ENCODE measurements at places on chromosomes 2 and 18.
A peak's percentile ranks its signal among the peaks of the same experiment; 100 is the strongest.

GRCh38 chr2:177334940-177335543 lies 57.5 kb upstream of the AGPS start:
- peak; percentile 65 for DNase-seq

GRCh38 chr2:170361090-170361936 lies 183.4 kb downstream of the MYO3B start:
- peak; percentile 82 for DNase-seq

GRCh38 chr2:219475278-219475677 lies 23.4 kb upstream of the GMPPA start:
- DNase-seq: no peak

- DNase-seq: peak; percentile 60
These were observed 37.5 kb downstream of the POLR1A start for GRCh38 chr2:86068136-86068588.

GRCh38 chr18:11994336-11994702 lies 13.0 kb downstream of the IMPA2 start:
- DNase-seq: no peak

- no peak for DNase-seq
These were observed 100.2 kb upstream of the CDC42EP3 start for GRCh38 chr2:37771600-37772088.

DNA sequence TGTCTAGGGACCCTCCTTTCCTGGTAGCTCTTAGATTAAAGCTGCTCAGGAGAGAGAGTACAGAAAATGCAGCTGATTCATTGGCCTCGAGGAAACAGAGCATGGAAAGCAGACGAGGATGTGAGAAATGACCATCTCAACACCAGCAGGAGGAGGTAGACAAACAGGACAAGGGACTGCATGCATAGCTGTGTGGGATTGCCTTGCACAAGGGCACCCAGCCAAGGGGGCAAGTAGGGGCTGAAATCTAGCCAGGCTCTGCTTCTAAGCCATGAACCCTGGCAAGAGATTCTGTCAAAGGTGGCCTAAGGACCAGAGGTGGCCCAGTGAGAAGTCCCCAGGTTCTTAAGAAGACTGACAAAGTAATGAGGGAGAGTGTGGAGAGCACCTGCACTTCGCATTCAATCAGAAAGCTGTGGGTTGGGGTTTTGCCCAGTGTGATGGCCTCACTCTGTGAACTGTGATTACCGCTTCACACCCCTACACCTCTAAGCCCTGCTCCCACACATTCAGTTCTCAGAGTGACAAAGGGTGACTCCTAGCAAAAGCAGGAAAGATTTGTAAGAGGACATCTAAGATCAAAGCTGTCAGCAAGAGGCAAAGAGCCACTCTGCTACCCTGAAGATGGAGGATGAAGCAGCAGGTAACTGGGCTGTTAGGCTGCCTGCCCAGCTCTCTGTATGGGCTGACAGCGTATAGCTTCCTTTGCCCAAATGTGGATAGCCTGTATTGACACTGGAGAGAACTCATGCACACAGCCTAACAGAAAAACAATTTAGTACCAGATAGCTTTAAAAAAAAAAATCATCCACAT lies 151.3 kb upstream of the PELI1 start:
- peak; percentile 47 for DNase-seq

- no peak for DNase-seq
These were observed 350.8 kb downstream of the ALK start for GRCh38 chr2:29570539-29570938.

GRCh38 chr18:45413180-45413836 lies 202.0 kb upstream of the SLC14A2 start:
- DNase-seq: no peak

DNA sequence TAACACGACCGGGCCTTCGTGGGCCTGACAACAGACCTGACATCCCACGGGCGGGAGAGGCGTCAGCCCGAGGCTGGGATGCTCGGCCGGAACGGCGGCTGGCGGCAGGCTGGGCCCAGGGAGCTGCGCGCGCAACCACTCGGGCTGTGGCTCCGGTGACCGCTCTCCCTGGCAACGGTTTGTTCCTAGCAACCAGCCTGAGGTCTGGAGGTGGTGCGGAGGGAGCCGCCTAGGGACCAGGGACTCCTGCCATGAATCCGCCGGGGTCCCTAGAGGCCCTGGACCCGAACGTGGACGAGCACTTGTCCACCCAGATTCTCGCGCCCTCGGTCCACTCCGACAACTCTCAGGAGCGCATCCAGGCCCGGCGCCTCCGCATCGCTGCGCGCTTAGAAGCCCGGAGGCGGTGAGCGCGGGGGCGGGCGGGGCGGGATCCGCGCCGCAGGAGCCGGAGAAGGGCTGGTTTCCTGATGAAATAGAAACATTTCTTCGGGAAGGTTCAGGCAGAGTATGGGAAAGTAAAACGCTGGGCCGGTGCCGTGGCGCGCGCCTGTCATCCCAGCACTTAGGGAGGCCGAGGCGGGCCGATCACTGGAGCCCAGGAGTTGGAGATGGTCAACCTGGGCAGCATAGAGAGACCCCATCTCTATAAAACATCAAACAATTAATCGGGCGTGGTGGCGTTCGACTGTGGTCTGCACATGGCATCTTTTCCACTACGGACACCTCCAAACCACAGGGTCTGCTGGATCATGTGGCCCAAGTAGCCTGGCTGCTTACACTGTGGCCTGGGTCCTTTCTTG lies at the start of gene DRC1:
Gene DRC1 (plus strand): TSS at position 182 of the 803 bp plus-strand sequence. CDS start 70 bp downstream, at position 252.
- peak; percentile 59 for DNase-seq

- no peak for DNase-seq
These were observed 41.0 kb downstream of the SPP2 start for GRCh38 chr2:234091432-234091879.

DNA sequence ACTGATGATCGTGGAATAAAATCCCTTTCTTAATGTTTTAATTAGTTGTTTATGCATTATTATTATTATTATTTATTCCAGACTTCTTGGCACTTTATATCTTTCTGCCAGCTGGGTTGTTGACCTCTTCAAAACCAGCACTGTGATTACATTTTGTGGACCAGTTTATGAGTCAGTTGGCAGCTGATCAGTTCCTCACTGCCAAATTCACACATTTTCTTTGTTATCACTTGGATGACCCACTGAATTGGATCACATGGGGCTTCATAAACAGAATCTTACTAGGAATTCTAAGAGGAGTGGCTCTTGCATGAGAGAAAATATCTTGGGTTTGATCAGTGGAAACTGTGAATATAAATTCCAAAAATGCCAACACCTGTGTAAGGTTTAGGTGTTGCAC lies 321.8 kb upstream of the SPRED2 start:
- no peak for DNase-seq

DNA sequence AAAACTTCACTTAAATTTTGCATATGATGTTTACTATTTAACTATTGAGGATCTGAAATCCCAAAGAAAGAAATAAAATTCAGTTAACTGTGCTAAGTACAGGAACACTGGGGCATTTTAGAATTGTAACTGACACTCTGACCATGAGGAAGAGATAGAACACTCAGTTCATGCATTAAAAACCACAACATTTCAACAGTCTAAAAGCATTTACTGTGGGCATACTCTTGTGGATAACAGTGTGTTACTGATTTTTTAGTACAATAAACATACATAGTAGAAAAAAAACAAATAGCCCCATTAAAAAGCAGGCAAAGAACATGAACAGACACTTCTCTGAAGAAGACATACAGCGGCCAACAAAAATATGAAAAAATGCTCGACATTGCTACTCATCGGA lies 1122.7 kb upstream of the PIK3C3 start:
- DNase-seq: no peak

DNA sequence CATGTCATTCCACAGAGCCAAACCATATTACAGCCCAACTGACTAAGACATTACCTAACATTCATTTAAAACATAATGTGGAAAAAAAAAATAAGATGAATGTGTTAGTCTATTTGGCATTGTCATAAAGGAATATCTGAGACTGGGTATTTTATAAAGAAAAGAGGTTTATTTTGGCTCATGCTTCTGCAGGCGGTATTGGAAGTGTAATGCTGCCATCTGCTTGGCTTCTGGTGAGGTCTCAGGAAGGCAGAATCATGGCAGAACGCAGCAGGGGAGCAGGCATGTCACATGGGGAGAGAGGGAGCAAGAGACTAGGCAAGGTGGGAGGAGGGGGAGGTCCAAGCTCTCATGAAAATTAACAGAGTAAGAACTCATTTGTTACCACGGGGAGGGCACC lies 504.8 kb upstream of the LRATD1 start:
- no peak for DNase-seq

- DNase-seq: peak; percentile 64
These were observed 113.3 kb downstream of the KIAA1328 start for GRCh38 chr18:36942264-36942663.

DNA sequence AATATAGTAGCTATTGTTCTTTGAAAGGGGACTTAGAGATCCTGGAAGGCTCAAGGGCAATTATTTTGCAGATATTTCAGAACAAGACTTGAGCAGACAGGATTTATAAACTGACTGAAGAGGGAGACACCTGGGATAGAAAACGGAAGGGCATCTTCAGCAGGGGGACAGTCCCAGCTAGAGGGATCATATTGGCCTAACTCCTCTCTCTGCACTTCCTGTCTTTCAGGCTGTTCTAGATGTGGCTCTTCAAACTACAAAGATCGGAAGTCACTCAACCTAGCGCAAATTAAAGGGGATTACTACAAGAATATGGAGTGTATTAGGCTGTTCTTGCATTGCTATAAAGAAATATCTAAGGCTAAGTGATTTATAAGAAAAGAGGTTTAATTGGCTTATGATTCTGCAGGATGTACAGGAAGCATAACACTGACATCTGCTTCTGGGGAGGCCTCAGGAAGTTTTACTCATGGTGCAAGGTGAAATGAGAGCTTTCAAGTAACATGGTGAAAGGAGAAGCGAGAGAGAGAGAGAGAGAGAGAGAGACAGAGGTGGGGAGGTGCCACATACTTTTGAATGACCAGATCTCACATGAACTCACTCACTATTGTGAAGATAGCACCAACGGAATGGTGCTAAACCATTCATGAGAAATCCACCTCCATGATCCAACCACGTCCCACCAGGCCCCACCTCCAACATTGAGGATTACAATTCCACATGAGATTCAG lies 5.3 kb upstream of the CTIF start:
- no peak for DNase-seq
